ENCODE measurements at places on chromosomes 13 and 19.

- DNase-seq, result no peak
These were observed 9.5 kb upstream of the RFX1 start for GRCh38 chr19:14015524-14016035.

DNA sequence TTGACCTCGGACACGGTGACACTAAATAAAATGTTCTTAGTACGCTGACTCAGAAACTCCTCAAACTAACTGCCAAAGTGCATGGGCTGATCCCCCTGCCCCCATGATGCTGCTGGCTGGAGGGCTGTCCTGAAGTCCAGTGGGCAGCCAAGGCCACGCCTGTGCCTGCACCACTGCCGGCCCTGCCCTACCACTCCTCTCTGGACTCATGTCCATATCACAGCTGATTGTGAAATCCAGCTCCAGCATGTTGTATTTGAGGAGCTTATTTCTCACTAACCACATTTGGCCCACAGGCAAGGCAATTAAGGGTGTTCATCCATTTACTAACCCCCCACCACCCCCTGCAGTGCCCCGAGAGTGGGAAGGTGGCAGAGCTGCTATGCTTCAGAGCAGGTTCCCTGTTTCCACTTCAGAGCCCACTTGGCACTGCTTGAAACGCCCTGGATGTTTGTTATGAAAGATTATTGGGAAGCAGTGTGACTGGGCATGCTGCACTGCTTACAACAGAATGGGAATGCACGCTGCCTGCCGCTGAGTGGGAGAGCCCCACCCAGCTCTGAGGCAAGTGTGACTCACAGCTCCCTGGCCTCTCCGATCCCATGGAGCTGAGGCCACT is 114.0 kb downstream of the UQCRFS1 start:
- no peak for DNase-seq

GRCh38 chr13:44237881-44238421 is 135.7 kb upstream of the SERP2 start:
- DNase-seq, result no peak

DNA sequence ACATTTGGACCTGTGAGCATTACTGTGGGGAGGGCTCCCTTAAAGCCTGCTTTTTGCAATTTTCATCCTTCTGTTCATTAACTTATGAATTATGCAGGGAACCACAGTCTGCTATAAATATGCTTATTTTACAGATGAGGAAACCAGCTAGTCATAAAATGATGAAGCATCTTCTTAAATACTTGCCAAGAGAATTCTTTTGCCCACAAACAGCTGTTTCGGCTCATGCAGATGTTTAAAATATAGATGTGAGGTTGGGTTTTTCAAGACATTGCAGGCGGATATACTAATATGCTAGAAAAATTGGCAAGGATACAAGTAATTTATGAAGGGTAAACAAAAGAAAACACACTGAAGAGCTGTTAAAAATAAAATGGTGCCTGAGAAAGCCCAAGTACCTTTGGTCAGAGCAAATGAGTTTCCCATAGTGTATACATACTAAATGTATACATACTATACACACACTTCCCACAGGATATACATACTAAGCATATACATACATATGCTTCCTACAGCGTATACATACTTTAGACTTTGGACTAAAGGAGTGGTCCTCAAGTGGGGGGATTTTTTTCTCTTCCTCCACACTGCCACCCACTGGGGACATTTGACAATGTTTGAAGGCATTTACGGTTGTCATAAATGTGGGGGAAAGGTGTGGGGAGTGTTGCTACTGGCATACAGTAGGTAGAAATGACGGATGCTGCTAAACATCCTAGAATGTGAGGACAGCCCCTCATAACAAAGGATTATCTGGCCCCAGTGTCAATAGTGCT is 164.9 kb upstream of the CSNK1A1L start:
- DNase-seq, result no peak

DNA sequence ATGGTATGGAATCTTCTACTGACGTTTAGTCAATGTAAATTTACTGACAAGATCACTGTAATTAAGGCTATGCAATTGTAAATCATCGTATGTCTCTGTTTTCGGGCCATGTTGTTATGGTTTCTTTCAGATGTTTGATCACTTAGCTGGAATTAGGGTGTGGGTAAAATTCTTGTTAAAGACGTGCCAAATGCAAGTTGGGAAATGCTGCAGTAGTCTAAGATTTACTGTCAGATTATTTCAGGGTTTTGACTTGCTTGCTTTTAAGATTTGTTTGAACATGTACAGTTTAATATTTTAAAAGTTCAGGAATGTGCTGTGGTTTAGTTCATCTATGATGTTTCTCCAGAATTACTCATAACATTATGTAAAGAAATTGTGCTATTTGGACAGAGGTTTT is 10.8 kb downstream of the NDFIP2 start:
- DNase-seq, result no peak

DNA sequence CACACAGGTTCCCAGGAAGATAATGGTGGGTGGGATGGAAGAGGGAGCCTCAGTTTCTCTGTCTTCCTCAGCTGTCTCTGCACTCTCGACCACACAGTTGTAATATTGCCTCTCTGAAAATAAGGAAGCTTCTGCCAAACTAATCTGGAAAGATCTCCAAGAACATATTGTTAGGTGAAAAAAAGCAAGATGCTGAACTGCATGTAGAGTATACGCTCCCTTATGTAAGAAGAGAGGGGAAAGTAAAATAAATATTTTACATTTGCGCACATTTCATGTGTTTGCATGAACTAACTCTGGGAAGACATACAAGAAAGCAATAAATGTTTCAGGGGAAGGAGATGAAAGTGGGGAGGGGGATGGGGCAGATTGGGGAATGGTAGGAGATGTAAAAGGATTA is 41.9 kb upstream of the CACNA1A start:
- no peak for DNase-seq

- no peak for DNase-seq
These were observed 42.3 kb downstream of the LRCH1 start for GRCh38 chr13:46595136-46595884.
